ENCODE measurements at places on chromosomes 11 and 22. TPM values are rescaled to one million over a fixed set of nuclear protein-coding genes. Genes with fewer than 3 reads are reported as not detected.

DNA sequence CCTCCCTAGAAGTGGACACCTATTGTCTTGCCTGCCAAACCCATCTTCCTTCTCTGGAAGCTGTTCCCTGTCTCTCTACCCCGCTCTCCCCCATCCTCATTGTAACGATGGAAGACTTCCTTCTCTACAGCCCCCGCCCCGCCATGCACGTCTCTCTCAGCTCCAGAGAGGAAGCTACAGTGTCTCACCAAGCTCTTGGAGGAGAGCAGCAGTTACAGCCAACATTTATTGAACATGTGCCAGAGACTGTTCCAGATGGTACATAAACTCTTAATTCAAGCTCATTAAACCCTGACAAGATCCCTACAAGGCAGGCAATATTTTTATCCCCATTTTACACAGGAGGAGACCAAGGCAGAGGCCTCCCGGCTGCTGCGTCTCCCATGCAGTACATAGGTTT, 15.1 kb downstream of the MCHR1 start:
- H3K27me3 ChIP-seq: peaks cover 14% of the 10 kb centered on the region
- H3K4me1 ChIP-seq: peaks cover 6% of the 10 kb centered on the region
- H3K4me3 ChIP-seq: no peak overlapping the region
- DNase-seq: no peak

The A4GALT gene
- 8.7 TPM for total RNA-seq

The DCHS1 gene
- 0.19 TPM for total RNA-seq

- H3K36me3 ChIP-seq: no peaks in the 10 kb centered on the region
- H3K27ac ChIP-seq: no peak overlapping the region
- H3K4me3 ChIP-seq: no peak overlapping the region
- no peak for DNase-seq
- peaks cover 20% of the 10 kb centered on the region for H3K27me3 ChIP-seq
- no peaks in the 10 kb centered on the region for H3K4me1 ChIP-seq
Measured at GRCh38 chr11:123306531-123306930, 111.5 kb upstream of the CLMP start.

All from MCF 10A (cell line).